ENCODE measurements at places on chromosomes 7 and 10.

- DNase-seq: no peak
These were observed 4.4 kb downstream of the RASGEF1A start for GRCh38 chr10:43262397-43262901.

DNA sequence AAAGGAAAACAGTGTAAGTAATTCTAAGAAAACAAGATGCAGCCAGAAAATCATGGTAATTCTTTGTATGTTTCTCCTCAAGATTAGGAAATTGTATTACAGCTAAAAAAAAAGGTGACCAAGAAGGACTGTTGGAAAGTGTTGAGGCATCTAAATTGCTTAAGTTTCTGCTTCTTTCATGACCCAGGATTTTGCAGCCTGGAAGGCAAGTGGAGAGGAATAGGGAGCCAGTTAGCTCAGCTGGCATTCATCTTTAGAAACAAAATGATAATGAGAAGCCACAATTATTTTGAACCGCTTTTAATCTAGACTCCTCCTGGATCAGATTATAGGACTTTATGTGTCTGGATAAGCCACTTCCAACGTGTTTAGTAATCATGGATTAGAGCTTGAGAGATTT is 56.8 kb upstream of the TMEM229A start:
- no peak for DNase-seq

DNA sequence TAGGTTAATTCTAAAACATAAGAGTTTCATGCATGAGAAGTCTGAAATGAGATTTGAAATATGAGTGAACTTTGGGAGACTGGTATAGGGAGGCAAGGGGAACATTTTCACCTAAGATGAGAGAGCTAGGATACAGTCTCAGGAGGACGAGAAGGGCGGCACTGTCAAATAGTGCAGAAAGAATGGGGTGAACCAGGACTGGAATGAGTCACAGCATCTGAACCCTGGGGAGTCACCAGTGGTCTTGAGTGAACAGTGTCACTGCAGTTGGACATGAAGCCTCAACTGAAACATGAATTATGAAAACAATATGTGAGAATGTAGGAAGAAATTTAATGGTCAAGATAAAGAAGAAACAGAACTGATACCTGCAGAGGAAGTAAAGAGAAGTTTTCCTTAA is 33.8 kb downstream of the GNG11 start:
- no peak for DNase-seq

DNA sequence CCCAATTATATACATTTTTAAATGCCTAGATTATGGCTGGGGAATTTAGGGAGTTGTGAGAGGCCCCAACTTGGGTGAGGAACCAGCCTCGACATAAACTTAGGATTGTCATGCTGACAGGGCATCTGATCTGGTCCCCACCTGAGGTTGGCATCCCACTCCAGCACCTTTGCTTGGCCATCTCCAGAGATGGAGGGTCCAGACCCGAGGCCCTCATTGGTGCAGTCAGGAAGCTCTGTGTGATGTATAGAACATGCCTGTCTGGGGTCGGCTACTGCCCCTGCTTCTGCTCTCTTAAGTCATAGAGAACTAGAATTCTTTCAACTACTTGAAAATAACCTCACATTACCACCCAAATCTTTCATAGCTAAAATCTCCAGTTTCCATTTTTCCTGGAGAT is 153.8 kb downstream of the NRF1 start:
- no peak for DNase-seq

DNA sequence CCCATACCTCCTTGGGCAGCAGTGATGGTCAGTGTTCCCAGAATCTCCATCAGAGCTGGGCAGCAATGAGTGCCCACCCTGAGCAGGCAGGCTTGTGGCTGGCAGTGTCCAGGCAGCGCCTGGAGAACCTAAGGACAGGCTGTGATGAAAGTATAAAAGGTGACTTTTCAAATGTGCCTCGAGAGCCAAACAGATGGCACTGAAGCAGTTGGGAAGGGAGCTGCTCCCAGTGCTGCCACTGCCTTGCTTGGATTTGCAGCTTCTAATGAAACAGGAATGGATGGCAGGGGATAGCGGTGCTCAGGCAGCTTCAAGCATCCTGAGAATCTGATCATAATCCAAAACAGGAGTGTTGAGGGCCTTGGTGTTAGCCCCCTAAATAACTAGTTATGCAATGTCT is 179.8 kb upstream of the AOAH start:
- DNase-seq: no peak

- peak; percentile 10 for DNase-seq
These were observed 66.6 kb downstream of the PWWP2B start for GRCh38 chr10:132463333-132464255.

DNA sequence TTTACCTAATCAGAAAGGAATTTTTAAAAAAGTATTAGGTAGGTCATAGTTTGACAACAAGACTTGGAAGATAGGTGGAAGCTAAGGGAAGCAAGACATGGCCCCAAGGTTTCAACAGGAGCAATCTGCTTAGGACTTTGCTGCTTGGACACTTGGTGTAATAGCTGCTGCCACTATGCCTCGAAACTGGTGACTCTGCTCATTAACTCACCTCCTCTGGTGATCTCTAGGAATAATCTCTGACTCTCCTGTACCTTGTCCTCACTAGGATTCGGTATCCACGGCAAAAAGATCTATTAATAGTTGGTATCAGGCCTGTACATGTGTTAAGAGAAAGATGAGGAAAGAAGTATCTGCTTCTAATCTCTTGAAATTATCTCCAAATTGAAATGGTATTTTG is 53.1 kb downstream of the PTEN start:
- DNase-seq: no peak

DNA sequence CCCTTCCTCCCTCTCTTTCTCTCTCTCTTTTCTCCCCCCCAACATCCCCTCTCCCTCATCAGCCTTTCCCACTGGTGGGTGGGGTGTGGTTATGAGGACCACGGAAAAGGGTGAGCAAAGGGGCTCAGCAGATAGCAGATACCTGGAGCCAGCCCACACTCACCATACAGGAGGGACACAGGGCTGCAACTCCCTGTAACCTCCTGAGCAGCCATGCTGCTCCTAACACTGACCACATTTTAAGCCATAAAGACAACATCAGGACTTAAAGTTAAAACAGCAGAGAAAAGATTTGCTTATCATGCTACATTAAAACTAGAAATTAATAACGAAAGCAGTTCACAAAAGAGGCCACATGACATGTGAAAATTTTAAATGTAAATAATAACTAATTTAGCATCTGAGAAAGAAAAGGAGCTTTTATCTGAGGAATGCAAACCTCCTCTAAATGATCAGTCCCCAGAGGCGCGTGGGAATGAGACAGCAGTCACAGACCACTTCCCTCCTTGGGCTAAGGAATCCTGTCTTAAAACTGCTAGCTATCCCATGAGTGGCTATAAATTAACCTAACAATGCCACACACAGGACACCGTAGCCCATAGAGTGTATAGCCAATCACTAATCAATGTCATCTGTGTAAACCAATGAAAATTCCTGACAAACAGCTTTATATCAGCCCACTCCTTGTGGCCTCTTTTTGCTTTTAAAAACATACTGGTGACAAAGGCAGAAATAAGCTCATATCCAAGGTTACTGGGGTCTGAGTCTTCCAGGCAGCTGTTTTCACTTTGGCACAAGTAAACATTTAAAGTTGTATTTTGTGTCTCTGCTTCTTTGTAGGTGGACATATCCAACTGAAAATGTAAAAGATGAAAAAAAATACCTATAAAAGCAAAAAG is 33.3 kb downstream of the PKD1L1 start:
- peak; percentile 72 for DNase-seq

GRCh38 chr10:43225004-43225786 is 41.7 kb downstream of the RASGEF1A start:
- no peak for DNase-seq
